NCI-H1092 (cell line): ENCODE measurements at places on chromosomes 4 and X.

GRCh38 chr4:153555730-153556434 is 89.7 kb downstream of the TMEM131L start:
- DNase-seq = no peak

DNA sequence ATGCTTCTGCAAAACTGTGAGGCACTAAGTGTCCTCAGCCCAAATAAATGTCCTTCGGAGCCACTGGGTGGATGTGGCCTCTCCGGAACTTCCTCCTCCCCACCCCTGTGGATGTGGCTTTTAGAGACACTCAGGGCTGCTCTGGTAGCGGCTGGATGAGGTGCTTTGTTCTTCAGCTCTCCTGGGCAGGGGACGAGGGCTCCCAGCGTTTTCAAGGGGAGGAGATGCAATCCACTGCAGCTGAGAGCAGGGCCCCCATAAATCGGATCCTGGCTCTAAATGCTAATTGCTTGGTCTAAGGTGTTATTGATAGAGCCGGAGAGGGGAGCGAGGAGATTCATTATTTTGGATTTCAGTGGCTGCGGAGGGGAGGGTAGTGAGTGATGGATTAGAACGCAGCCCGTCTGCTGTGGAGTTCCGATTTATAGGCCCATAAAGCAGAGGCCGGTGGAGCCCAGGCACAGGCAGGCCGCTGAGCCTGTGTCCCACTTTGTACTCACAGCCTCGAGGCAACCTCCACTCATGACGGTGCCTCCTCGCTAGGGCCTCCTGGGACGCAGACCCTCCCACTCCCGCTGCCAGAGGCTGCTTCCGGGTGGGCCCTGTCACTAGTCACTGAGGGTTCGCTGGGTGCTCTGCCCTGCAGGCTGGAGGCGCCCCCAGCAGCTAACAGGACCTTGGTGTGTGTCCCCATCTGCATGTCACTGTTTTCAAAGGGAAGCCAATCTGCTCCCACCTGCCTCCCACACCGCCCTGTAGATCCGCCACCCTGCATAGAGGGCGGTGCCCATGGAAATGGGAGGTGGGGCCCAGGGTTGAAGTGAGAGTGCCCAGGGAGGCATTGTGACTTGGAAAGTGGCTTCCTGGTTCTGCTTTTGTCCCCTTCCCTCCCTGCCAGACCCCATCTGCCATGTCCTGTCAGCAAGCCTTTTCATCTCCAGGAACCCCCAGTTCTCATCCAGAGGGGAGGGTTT is 135.4 kb upstream of the PSAPL1 start:
- DNase-seq = no peak

DNA sequence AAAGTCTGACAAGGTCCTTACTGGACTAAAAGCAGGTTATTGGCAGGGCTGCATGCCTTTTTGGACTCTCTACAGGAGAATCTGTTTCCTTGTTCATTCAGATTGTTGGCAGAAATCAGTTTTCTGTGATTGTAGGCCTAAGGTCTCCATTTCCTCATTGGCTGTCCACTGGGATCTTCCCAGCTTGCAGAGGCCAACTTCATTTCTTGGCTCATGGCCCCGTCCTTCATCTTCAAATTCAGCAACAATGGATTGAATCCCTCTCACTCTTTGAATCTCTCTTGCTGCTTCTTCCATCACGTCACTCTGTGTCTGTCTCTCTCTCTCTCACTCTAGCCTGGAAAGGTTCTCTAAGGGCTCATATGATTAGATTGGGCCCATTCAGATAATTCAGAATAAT is 14.9 kb upstream of the GLUD2 start:
- no peak for DNase-seq

GRCh38 chrX:107505223-107505622 is 55.8 kb downstream of the FRMPD3 start:
- no peak for DNase-seq

GRCh38 chr4:8391071-8391470 is 49.5 kb downstream of the ACOX3 start:
- DNase-seq = no peak

GRCh38 chrX:131792356-131792749 is 230.7 kb upstream of the STK26 start:
- DNase-seq = peak; percentile 80

DNA sequence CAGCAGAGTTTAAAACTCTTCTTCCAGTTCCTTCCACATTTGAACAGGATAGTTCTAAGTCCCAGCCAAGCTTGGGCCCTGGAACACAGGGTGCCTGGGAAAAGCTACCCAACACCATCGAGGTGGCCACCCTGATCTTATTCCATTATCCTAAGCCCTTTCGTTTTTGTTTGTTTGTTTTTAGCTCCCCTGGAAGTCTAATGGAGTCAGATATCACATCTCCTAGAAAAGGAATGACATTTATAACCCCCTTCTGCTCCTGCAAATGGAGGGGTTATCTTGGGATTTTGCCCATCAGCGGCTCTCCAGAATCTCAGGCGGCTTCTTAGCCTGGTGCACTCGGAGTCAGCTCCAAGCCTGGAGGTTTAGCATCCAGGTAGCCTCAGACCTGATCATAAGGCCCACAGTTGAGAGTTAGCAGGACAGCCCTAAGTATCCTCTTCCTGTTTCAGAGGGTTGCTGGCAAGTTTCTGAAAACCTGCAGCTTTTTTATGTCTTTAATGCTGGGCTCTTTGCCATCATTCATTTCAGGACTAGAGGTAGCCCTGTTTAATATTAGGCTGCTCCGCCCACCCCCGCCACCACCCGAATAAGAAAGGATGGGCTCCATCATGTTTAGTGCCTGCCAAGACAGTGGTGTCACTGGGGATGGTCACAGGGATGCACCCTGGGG is 230.0 kb upstream of the LNX1 start:
- no peak for DNase-seq
